ENCODE measurements at places on chromosomes 4 and X.

GRCh38 chrX:39163581-39164126 is 362.4 kb downstream of the MID1IP1 start:
- DNase-seq, result no peak

- no peak for DNase-seq
These were observed 77.5 kb downstream of the RLIM start for GRCh38 chrX:74536832-74537371.

DNA sequence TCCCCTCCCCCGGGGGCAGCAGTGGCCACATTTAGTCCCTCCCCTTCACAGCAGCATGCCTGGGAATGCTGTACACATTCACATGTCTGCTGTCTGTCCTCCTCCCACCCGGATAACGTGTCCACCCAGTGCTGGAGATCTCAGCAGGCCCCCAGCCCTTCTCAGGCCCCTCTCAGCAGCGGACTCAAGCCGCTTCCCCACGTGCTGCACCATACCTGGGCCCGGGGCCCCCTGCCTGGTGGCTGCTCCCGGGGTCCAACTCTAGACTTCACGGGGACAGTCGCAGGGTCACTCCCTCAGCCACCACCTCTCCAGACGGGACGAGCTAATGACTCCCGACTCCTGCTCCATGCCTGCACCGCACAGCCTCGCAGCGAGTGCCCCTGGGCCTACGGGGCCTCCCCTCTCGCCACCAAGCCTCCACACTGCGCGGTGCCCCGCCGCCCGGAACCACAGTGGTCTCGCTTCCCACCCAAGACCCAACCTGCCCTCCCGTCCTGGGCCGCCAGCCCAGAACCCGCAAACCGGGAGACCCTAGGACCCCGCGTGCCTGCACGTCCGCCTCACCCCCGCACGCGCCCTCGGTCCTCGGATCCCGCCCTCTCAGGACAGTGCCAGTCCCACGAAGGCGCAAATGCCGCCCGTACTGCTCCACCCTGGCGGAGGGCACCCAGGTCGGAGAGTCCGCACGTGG is 1.3 kb upstream of the PCGF3 start:
- DNase-seq, result no peak

DNA sequence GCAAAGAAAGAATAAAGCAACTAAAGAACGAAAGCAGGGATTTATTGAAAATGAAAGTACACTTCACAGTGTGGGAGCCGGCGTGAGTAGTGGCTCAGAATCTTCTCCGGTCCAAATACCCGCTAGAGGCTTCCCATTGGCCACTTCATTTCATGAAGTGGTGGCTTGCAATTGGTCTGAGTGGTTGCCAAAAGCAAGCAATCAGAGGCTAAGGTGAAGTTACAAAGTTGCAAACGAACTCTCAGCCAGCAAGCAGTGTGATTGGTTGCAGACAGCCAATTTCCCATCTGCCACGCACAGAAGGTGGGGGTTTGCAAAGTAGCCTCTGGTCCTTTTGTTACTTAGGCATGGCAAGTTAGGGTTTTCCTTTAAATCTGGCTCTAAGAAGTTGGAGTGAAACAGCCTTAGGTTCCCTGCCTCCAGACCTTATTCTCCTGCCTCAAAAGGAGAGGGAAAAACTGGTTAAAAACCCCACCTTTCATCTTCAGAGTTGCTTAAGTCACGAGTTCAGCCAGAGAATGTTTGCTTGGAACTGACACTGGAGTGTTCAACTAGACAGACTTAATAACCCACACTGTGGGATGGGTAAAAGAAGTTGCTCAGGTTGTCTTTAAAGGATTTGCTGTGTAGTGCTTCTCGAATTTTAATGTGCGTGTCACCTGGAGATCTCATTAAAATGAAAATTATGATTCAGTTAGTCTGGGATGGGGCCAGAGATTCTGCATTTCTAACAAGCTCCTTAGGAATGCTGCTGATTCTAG is 6.9 kb upstream of the CLOCK start:
- no peak for DNase-seq

- no peak for DNase-seq
These were observed 55.6 kb downstream of the CLDN34 start for GRCh38 chrX:10022580-10023245.

DNA sequence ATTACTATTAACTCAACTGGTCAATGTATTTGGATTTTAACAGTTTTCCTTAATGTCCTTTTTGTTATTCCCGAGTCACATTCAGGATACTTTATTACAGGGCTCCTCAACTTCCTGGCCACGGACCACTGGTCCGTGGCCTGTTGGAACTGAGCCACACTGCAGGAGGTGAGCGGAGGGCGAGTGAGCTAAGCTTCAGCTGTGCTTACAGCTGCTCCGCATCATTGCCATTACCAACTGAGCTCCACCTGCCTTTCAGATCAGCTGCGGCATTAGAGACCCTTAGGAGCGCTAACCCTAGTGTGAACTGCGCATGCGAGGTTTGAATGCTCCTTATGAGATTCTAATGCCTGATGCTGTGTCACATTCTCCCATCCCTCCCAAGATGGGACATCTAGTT is 591.7 kb downstream of the CCSER1 start:
- no peak for DNase-seq

DNA sequence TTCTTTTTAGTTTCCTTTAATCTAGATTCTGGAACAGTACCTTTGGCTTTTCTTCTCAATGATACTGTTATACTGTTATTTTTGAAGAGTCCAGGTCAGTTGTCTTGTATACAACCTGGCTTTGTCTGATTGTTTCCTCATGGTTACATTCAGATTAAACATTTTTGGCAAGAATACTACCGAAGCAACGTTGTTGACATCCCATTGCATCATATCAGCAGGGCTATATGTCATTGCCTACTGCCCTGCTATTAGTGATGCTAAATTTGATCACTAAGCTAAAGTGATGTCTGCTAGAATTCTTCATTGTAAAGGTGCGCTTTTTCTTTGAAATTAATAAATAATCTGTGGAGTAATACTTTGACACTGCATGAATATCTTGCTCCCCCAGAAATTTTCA is 5.8 kb upstream of the ATP1B4 start:
- no peak for DNase-seq

- no peak for DNase-seq
These were observed 134.3 kb downstream of the BMPR1B start for GRCh38 chr4:94892051-94892450.

All from activated CD4-positive, CD25-positive, alpha-beta regulatory T cell treated with anti-CD3 and anti-CD28 coated beads, Interleukin-2, amount 50 U/mL, for 72 hours (primary cell).